NCI-H1417 (cell line): ENCODE measurements at places on chromosomes 5 and 9.
A peak's percentile ranks its signal among the peaks of the same experiment; 100 is the strongest.

- no peak for DNase-seq
These were observed 159.0 kb downstream of the PJA2 start for GRCh38 chr5:109250533-109251329.

DNA sequence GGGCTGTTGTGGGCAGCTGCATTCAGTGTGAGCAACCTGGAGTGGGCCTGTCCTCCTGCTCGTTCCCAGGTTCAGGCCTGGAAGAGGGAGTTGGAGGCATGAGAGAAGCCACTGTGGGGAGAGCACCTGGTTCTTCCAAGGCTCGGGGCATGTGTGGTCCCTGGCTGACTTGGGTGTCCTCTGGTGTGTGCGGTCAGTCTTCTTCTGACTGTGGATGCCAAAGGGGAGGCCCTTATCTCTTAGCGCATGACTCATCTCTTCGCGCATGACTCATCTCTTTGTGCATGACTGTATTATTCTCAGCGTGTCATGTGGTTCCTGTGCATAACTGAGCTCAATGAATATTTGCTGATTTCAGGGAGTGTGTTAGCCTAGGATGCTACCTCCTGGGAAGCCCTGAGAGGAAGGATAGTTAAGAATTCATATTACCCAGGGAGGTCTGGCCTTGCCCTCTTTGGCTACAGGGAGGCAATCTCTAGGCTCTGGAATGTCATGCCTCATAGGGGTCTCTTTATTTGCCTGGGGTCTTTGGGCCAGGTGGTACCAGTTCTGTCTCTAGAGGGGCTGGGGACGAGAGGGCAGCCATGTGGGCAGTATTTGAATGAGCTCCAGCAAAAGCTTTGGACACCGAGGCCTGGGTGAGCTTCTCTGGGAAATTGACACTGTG, 188.7 kb downstream of the HSPA4 start:
- DNase-seq: no peak

DNA sequence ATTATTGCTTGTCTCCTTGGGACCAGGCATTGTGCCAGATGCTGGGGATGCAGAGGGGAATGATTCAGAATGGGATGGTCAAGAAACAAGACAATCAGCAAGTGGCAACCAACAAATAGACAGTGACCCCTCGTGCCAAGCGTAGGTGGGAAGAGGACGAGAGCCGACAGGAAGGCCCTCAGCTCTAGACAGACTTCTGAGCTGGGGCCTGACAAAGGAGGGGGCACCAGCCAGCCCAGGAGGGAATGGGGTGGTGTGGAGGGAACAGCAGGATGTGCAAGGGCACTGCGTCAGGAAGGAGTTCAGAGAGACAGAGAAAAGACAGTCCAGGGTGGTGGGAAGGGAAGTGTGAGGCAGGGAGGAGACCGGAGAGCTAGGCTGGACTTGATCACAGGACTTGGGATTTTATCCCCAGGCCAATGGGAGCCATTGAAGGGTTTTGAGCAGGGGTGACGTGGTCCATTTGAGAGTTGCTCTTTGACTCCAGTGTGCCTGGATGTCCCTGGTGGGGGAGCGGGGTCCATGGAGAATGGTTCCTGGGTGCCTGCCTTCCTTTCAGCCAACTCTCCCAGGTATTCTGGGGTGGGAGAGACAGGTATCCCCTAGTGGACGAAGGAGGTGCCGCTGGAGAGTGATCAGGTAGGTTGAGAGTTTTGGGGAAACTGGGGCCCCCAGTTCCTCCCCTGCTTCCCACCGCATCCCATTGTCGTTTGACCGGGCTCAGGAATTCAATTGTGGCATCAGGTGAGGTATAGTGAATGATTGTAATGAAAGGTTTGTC, 79.3 kb upstream of the ZNF618 start:
- no peak for DNase-seq

GRCh38 chr9:85114799-85115198, 445.3 kb downstream of the NTRK2 start:
- no peak for DNase-seq

DNA sequence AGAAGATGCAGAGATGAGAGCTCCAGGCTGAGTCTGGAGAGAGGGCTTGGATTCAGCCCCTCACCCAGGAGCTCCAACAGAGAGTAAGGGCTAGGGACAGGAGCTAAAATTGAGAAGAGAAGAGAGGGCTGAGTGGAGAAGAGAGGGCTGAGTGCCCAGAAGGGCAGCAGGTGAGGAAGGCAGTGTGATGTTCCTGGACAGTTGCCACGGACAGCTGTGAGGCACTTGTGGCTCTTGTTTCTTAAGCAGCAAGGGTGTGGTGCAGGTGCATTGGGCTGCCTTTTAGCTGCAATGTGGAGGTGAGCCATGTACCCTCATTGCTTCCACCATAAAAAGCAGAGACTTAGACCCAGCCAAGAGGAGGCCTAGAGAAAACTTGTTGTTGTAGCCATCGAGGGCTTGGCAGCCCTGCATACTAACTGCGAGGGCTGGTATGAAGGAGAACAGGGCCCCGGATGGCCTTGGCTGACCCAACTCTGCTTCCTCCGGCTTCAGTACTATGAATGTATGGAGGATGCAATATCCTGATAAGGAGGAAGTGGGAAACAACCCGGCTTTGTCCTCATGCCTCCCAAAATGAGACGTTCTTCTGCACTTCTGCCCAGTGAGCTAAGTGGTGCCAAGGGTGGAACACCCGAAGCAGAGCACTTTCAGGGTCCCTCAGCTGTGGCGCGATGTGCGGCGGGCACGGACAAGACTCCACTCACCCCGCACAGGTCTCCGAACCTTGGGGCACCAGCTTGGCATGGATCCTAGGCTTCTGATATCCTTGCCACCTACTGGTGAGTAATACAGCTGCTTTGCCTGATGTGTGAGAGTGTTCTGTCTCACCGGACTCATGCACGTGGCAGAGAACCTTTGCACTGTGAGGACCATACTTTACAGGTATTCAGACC, 65.2 kb downstream of the LRRC70 start:
- DNase-seq: peak; percentile 46

DNA sequence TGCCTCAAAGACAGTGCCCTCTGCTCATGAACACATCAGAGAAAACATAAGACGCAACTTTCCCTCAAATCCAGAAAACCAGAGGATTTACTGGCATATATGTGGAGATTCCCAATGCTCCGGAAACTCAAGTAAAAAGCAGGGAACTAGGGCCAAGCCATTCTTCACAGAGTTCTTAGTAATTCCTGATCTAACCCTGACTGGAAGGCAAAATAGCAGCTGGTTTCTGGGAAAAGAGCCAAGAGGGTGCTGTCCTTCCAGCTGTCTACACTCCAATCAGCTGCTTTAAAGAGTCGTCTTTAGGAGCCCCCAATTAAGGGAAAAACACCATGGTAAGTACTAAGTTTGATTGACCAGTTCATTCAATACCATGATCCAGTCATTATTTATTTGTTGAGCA, 49.6 kb downstream of the GNA14 start:
- no peak for DNase-seq

DNA sequence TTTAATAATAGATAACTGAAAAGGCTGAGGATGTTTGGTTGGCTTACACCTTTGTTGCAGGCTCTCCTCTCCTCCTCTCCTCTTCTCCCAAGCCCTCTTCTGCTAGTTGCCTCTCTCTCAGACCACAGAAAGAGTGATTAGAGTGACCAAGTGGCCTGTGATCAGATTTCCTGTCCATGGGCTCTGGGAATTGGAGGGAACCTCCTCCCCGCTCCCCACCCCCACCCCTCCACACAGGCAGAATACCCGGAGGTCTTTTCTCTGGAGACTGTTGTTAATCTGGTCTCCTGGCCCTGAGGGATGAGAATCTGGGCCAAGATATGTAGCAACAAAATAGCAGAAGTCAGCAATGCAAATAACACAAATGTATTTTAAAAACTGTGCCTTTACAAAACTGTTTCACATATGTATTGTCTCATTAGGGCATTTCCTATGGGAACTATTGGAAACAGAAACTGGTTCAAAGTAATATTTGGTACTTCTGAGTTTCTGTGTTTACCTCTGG, 361.3 kb downstream of the NR2F1-AS1 start:
- no peak for DNase-seq

GRCh38 chr5:10735569-10736276, 25.3 kb downstream of the DAP start:
- DNase-seq: no peak

GRCh38 chr5:58932057-58932612, 349.3 kb downstream of the RAB3C start:
- DNase-seq: peak; percentile 9

DNA sequence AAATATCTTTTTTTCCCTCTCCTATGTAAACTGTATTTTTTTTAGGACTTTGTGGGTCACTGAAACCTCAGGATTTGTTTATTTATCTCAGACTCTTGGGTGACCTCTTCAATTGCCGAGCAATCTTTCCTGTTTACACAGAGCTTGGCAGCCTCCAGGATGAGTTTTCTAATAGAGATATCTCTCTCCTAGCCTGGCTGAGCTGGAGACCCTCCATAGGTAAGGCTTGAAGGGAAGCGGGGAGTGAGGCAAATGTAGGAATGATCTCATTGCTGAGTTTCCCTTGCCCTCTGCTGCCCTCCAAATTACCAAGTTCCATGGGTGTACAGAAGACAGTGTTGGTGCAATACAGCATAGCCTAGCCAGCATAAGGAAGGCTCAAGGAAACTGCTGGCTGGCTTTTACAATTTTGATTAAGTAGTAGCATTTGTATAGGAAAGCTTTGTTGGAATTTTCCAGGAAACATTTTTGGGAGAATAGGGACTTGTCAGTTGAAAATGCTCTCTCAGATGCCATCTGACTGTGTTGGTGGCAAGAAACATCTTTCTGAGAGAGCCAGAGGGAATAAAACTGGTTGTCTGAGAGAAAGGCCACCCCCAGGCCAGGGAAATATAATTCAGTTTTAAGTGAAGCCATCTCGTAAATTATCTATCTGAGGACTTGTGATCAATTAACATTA, 116.0 kb downstream of the NMUR2 start:
- DNase-seq: no peak

DNA sequence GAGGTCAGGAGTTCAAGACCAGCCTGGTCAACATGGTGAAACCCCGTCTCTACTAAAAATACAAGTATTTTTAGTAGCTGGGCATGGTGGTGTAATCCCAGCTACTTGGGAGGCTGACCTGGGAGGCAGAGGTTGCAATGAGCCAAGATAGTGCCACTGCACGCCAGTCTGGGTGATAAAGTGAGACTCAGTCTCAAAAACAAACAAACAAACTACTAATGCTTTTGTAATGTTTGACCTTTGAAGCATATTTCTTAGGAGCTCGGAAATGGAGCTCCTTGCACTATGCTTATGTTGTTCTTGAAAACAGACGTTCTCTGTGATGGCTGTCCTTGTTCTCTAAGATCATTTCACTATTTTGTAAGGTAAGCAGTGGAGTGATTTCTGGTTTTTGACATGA, 6.0 kb downstream of the F2RL2 start:
- DNase-seq: no peak

GRCh38 chr9:15552636-15553527, at the start of gene CCDC171:
Gene CCDC171 (plus strand): TSS chr9:15553043. CDS start chr9:15564089, 11,046 bp downstream.
- peak; percentile 85 for DNase-seq

GRCh38 chr9:112486221-112487007, at the start of gene KIAA1958:
Gene KIAA1958 (plus strand): TSS chr9:112486827. CDS start chr9:112574081, 87,254 bp downstream.
- DNase-seq: peak; percentile 74

- peak; percentile 4 for DNase-seq
These were observed 24.3 kb upstream of the CXCL14 start for GRCh38 chr5:135602882-135603721.

- no peak for DNase-seq
These were observed 1109.0 kb upstream of the ACO1 start for GRCh38 chr9:31275419-31275818.

- DNase-seq: no peak
These were observed 3.6 kb upstream of the IL4 start for GRCh38 chr5:132669966-132670882.

- DNase-seq: no peak
These were observed 92.1 kb downstream of the RXRA start for GRCh38 chr9:134418354-134418753.

DNA sequence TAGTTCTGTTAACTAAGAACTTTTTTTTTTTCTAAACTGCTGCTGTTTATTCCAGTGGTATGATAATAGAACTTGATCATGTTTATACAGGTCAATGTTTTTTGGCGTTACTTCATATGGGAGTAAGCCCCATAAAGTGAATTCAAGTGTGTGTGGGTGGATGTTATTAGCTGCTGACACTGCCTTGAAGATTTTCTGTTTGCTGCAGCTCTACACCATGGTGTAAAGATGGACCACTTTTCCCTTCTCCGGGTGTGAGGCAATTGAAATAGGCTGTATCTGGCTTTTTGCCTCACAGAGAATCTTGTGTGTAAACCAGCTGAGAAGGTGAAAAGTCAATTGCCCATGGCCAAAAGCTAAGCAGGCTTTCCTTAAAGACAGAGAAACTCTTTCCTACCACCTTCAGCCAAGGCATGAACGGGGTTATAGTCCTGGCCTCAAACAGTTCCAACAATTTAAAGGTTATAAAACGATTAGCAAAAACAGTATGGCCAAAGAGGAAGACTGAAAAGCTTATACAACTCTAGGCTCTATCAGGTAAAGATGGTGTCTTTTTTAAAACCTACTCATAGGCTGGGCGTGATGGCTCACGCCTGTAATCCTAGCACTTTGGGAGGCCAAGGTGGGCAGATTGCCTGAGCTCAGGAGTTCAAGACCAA, 33.9 kb upstream of the ABCA1 start:
- DNase-seq: no peak

DNA sequence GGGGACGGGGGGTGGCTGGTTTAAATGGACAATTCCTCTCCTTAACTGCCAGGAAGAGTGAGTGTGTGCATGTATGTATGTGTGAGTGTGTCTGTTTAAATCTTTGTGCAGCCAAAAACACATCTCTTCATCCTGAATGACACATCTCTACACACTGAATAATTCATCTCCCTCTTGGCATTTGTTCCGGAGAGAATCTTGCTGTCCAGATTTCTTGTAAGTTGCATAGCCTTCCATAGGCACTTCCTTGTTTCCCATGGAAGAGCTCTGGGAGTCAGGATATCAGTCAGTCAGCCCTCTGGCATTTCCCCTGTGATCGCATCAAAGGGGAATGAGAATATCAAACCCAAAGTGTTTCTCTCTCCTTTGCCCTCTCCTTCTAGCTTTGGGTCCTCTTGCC, 74.7 kb downstream of the WWC1 start:
- DNase-seq: no peak

DNA sequence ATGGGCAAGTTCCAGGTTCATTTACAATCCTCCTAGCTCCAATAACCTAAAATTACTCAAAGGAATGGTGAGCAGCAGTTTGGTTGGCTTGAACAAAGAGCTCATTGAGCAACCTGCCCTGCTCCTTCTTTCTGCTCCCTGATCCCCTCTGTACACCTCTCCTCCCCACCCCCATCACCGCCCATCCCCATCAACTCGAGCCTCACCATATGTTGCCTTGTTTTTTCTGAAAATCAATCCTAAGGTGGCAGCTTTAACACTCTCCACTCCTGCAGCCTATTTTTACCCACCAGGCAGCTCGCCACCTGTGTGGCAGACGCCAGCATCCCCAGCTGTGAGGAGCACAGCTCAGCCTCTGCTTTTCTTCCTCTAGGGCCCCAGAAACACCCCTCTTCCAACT, 533.4 kb upstream of the BRINP1 start:
- DNase-seq: no peak
